ENCODE measurements at places on chromosomes 12 and 14.

DNA sequence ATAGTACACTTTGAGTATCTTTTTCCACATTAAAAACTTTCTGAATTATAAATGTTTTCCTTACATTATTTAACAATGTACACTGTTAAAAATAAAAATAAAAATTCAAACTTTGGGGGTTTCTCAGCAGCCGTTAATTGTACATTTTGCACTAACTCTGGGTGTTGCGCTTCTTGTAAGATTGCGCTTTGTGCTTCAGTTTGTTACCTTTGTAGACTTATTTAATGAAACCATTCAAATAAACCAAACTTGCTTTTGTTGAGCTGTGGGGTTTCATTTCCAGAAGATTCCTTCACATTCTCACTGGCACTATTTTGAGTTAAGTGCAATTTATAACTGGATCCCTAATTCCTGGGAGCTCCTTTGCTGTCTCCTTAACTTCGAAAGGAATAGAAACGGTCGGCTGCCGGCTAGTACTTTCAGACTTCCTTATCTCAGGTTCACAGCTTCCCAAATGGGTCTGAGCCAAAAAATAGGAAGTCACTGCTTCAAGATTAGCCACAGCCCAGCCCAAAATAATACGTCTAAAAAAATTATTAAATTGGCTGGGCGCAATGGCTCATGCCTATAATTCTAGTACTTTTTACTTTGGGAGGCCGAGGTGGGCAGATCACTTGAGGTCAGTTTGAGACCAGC lies 38.2 kb downstream of the RAD52 start:
- DNase-seq: no peak

DNA sequence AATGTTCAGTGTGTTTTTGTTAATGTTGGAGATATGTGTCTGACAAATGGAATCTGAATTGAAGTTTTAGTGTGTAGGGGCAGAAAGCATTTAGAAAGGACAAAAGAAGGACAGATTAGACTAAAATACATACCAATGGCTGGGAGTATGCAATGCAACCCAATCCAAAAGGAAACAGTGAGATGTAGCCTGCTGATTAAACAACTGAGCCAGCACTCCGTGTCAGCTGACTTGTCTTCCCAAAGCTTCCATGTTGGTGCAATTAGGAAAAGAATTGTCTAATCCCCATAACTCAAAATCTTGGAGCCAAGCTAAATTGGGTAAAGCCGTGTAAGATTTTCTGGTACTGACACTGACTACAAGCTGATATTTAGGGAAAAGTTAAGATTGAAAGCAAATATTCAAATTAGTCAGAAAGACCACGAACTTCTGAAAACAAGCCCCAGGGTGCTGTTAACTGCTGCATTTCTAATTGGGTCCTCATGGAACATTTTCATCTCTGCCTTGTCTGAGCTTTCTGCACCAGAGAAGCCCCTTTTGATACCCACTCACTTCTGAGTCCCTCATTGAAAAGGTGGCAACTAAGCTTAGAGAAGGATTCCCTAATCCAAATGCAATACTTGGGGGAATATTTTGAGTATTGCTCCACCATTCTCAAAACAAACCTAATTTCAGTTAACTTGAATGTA lies 109.1 kb downstream of the DAD1 start:
- no peak for DNase-seq

DNA sequence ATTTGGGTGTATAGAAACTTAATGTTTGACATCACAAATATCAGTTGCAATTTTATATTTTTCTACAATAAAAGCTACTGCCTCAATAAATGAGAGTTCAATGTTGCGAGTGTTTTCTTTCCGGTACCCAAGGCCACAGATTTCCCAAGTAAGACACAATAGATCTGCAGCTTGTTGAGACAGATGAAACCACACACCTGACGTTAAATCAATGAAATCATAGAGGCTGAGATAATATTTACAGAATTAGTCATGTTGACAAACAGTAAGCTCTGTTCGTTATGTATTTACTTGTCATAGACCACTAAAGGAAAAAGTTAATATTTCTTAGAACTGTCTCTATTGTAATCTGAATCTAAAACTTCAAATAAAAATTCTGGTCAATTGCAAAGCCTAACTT lies 49.2 kb upstream of the PTHLH start:
- DNase-seq: no peak

DNA sequence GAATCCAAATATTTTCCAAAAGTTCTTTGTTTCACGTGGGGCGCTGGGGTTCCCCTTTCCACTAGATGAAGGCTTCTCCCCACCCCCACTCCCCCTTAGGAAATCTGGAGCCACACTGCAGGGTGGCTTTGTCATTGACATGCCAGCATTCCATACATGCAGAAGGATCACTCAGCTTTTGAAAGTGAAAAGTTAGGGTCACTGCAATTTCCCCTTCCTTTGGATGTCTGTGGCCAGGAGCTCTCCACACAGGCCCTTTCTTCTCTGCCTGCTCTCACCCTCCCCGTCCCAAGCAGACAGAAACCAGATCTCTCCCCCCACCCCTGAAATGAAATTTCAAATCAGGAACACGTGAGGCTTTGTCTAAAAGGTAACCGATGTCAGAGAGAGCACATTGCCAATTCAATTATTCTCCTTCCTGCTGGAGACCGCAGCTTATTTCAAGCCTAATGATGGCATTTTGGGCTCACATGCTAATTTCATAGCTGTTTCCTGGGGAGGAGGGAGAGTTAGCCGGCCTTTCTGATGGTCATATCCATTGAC lies 153.9 kb upstream of the RFLNA start:
- no peak for DNase-seq
